GM12878 (cell line): ENCODE measurements at places on chromosomes 11 and 22. TPM values are rescaled to one million over a fixed set of nuclear protein-coding genes. Genes with fewer than 3 reads are reported as not detected.

OR51I1 gene
- not detected in 2 replicates for total RNA-seq

PGA5 gene
- total RNA-seq, result not detected in 2 replicates

UBQLN3 gene
- not detected in 2 replicates for total RNA-seq

APOA5 gene
- total RNA-seq, result 0.15 and 0.35 TPM in 2 replicates

RFPL3 gene
- not detected in 2 replicates for total RNA-seq

RFPL1 gene
- total RNA-seq, result not detected in 2 replicates

GRIK4 gene
- 1.0 and 1.3 TPM in 2 replicates for total RNA-seq

GUCD1 gene
- total RNA-seq, result 126 and 127 TPM in 2 replicates

LRRC56 gene
- 1.7 and 1.9 TPM in 2 replicates for total RNA-seq

TRIOBP gene
- 20.5 and 23.6 TPM in 2 replicates for total RNA-seq

CCDC90B gene
- total RNA-seq, result 28.7 and 33.2 TPM in 2 replicates

GRCh38 chr22:35804421-35804820 is 86.7 kb downstream of the APOL5 start:
- H3K4me1 ChIP-seq, result no peaks in the 10 kb centered on the region
- H3K27me3 ChIP-seq, result no peaks in the 10 kb centered on the region
- no peak overlapping the region for H3K4me3 ChIP-seq
- H3K27ac ChIP-seq, result no peak overlapping the region

- peak overlapping the region; percentile 90 for H3K27ac ChIP-seq
- DNase-seq, result no peak
- peaks cover 21% of the 10 kb centered on the region for H3K4me1 ChIP-seq
- H3K36me3 ChIP-seq, result peaks cover 11% of the 10 kb centered on the region; the same call in 1 of the 2 replicates
- no peaks in the 10 kb centered on the region for H3K27me3 ChIP-seq
Measured at GRCh38 chr11:72102162-72102561, 935 bp downstream of the LAMTOR1 start.

DNA sequence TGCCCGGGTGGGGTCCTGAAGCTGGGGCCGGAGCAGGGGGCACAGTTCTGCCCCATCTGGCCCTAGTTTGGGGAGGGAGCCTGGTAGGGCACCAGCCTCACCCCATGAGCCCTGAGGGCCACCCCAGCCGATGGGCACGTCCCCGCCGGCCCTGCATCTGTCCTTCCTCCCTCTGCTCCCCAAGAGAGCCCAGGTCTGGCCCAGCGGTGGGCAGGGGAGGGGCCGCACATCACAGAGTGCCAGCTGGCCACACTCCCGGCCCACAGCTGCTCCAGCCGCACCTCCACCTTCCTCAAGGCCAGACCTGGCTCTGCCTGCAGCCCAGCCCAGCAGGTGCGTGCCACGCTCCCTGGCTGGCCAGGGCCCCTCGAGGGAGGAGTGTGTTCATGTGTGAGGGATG is 21.6 kb downstream of the BRSK2 start:
- H3K27me3 ChIP-seq, result no peaks in the 10 kb centered on the region
- no peak overlapping the region for H3K27ac ChIP-seq
- no peaks in the 10 kb centered on the region for H3K4me1 ChIP-seq
- no peak overlapping the region for H3K4me3 ChIP-seq
- DNase-seq, result no peak

- H3K36me3 ChIP-seq, result no peaks in the 10 kb centered on the region
- no peaks in the 10 kb centered on the region for H3K27me3 ChIP-seq
- H3K4me1 ChIP-seq, result no peaks in the 10 kb centered on the region
- no peak for DNase-seq
- H3K4me3 ChIP-seq, result no peak overlapping the region
Measured at GRCh38 chr11:77999446-78000030, 5.1 kb upstream of the INTS4 start.

- H3K4me3 ChIP-seq, result no peak overlapping the region
- H3K27me3 ChIP-seq, result no peaks in the 10 kb centered on the region
Measured at GRCh38 chr11:50192743-50193142, 160.1 kb downstream of the OR4C45 start.

- no peak overlapping the region for H3K27ac ChIP-seq
- H3K4me1 ChIP-seq, result peaks cover 6% of the 10 kb centered on the region; the same call in 1 of the 2 replicates
- DNase-seq, result no peak
- no peak overlapping the region for H3K4me3 ChIP-seq
- H3K27me3 ChIP-seq, result no peaks in the 10 kb centered on the region
Measured at GRCh38 chr11:35980686-35981390, 37.0 kb downstream of the LDLRAD3 start.

- peaks cover 5% of the 10 kb centered on the region; the same call in 1 of the 2 replicates for H3K27me3 ChIP-seq
- no peaks in the 10 kb centered on the region for H3K36me3 ChIP-seq
- H3K4me1 ChIP-seq, result peaks cover 10% of the 10 kb centered on the region
- peak overlapping the region; percentile 74; the same call in 1 of the 2 replicates for H3K4me3 ChIP-seq
- DNase-seq, result no peak
Measured at GRCh38 chr11:46242041-46242951, 35.2 kb upstream of the CREB3L1 start.

- H3K4me3 ChIP-seq, result no peak overlapping the region
- no peaks in the 10 kb centered on the region for H3K36me3 ChIP-seq
- H3K27ac ChIP-seq, result no peak overlapping the region
- no peaks in the 10 kb centered on the region for H3K4me1 ChIP-seq
- no peak for DNase-seq
- H3K27me3 ChIP-seq, result no peaks in the 10 kb centered on the region
Measured at GRCh38 chr11:65323813-65324212, 9.1 kb downstream of the CDC42EP2 start.

DNA sequence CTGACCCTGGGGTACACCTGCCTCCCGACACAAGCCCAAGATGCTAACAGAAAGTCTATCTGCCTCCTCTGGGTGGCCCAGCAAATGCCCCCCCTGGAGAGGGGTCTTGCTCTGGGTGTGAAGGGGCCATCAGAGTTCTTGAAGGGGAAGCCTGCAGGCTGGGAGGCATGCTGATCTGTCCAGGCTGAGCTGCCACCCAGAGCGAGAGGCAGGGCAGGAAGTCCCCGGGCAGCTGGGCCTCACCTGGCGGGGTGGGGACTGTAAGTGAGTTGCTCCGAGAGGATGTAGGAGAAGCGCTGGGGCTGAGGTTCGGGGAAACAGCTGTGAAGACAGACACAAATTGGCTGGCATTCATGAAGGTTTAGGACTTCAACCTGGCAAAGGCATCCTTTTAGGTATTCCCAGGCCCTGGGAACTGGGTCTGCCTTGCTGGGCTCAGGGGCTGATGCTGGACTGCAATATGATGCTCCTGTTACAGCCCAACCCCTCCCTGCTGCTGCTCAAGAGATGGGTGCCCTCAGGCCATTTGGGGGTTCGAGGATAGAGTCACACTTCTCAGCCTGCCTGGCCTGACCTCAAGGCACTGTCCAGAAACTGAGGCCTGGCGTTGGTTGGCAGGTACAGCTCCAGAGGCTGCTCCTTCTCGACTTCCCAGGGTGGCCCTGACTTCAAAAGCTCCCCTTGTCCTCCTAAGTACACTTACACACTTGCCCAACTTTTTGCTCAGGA is 60.2 kb upstream of the LYVE1 start:
- no peaks in the 10 kb centered on the region for H3K4me1 ChIP-seq
- H3K27ac ChIP-seq, result no peak overlapping the region
- H3K4me3 ChIP-seq, result no peak overlapping the region
- DNase-seq, result no peak
- H3K27me3 ChIP-seq, result peaks cover 2% of the 10 kb centered on the region
- H3K36me3 ChIP-seq, result no peaks in the 10 kb centered on the region

GRCh38 chr22:23282516-23282915 is 102.2 kb downstream of the BCR start:
- no peak overlapping the region for H3K4me3 ChIP-seq
- peaks cover 11% of the 10 kb centered on the region for H3K4me1 ChIP-seq
- no peak overlapping the region for H3K27ac ChIP-seq
- no peak for DNase-seq
- H3K27me3 ChIP-seq, result no peaks in the 10 kb centered on the region
- H3K36me3 ChIP-seq, result peaks cover 4% of the 10 kb centered on the region; the same call in 1 of the 2 replicates

GRCh38 chr11:119368121-119369034 is 13.1 kb downstream of the USP2 start:
- H3K4me1 ChIP-seq, result no peaks in the 10 kb centered on the region
- no peaks in the 10 kb centered on the region for H3K36me3 ChIP-seq
- DNase-seq, result no peak
- H3K27me3 ChIP-seq, result peaks cover 4% of the 10 kb centered on the region; the same call in 1 of the 2 replicates
- no peak overlapping the region for H3K27ac ChIP-seq
- no peak overlapping the region for H3K4me3 ChIP-seq

DNA sequence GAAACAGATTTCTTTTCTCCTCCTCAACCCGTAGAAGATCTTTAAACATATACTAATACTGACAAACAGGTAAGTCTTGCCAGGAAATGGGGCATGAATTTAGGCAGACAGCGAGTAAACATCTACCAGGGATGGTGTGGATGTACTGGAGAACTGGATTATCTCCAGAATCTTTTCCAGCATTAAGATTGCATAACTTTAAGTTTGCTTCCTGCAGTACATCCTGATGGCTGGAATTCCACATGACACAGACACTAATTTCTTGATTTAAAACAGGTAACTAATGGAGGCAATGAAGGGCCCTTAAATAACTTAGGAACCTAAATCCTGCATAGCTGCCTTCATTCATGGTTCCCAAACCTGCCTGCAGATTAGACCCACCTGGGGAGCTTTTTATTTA is 40.7 kb downstream of the JHY start:
- no peak overlapping the region for H3K27ac ChIP-seq
- no peak overlapping the region for H3K4me3 ChIP-seq
- H3K27me3 ChIP-seq, result no peaks in the 10 kb centered on the region
- H3K4me1 ChIP-seq, result no peaks in the 10 kb centered on the region

DNA sequence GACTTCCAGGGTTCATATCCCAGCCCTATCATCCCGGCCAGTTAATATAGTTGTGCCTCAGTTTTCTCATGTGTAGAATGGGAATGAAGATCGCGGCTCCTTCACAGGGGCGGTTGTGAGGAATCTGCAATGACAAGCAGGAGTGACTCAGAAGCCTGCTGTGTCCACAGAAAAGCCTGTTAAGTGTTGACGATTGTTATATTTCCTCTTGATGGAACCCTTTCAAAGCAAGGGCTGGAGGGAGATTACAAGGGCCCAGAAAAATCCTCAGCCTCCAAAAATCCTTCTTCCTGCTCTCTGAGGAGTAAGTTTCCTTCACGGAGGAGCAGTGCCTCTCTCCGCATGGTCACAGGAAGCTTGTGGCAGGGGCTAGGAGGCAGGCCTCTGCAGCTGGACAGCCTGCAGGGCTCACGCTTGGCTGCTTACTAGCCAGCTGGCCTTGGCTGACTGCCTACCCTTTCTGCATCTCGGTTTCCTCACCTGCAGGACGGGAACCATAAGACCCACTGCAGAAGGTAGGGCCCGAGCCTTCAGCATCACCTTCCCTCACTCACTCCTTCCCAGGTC is 63.4 kb downstream of the CACNG2 start:
- H3K4me1 ChIP-seq, result no peaks in the 10 kb centered on the region
- DNase-seq, result no peak
- no peaks in the 10 kb centered on the region for H3K36me3 ChIP-seq
- H3K27me3 ChIP-seq, result no peaks in the 10 kb centered on the region; the same call in 1 of the 2 replicates

GRCh38 chr22:37202716-37203115 is 9.6 kb downstream of the SSTR3 start:
- H3K27me3 ChIP-seq, result no peaks in the 10 kb centered on the region
- H3K4me3 ChIP-seq, result no peak overlapping the region
- no peak for DNase-seq
- no peak overlapping the region for H3K27ac ChIP-seq

DNA sequence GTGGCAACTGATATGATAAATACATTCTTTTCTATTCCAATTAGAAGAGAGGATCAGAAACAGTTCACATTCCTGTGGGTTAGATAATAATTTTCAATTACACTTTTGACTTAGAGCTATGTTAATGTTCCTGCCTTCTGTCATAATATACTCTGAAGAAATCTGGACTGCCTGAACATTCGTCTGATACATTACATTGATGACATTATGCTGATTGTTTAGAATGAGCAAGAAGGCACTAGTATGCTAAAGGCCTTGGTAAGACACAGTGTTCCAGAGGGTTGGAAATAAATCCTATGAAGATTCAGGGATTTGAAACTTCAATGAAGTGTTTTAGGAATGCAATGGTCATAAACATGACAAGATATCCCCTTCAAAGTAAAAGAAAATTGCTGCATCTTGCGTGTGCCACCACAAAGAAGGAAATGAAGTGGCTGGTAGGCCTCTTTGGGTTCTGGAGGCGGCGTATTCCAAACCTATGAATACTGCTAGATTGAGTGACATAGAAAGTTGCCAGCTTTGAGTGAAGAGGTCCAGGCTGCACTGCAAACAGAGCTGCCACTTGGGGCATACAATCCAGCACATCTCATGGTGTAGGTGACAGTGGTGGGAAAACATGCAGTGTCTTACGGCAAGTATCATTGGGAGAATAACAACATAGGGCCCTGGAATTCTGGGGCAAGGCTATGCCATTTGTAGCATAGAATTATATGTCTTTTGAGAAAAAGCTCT is 21.2 kb upstream of the PDE3B start:
- no peak overlapping the region for H3K4me3 ChIP-seq
- H3K27ac ChIP-seq, result no peak overlapping the region
- no peaks in the 10 kb centered on the region for H3K4me1 ChIP-seq
- no peak for DNase-seq

DNA sequence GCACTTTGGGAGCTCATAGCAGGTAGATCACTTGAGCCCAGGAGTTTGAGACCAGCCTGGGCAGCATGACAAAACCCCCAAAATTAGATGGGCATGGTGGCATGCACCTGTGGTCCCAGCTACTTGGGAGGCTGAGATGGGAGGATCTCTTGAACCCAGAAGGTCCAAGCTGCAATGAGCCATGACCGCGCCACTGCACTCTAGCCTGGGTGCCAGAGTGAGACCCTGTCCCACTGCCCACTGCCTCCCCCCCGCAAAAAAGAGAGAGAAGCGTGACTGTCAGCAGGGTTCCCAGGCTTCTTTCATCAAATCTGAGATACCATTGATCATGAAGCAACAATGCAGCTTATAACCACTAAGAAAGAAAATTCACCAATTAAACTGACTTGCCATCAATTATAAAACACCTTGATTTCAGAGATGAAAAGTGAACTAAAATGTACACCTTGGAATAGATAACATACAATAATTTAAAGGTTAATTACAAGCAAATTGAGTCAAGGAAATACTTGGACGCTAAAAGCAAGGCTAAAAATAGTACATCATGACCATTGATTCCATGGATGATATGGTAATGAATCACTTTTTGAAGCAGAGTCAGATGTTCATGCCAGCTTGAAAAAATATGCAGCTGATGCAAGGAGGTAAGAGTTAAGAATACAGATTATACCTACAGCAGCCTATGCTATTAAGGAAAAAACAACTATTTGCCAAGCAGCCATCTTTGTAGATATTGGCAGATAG is 90.8 kb upstream of the ALKBH3 start:
- no peak for DNase-seq
- H3K36me3 ChIP-seq, result no peaks in the 10 kb centered on the region; the same call in 1 of the 2 replicates
- H3K27me3 ChIP-seq, result no peaks in the 10 kb centered on the region

- H3K4me3 ChIP-seq, result no peak overlapping the region
- DNase-seq, result no peak
Measured at GRCh38 chr11:57646799-57647303, 2.9 kb downstream of the YPEL4 start.

DNA sequence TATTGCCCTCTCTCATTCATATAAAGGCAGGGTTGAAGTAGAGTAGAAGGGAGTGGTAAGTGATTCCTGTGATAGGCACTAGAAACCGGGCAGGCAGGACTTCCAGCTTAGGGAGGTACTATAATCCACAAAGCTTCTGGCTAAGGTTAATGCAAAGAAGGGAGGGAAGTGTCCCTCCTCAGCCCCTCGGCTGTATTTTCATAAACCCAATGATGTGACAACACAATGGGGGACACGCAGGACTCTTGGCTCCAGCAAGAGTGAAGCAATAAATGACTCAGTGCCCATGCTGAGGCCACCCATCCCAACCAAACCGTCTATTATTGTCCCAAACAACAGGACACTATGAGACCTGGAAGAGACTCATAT is 90.7 kb downstream of the ETS1 start:
- H3K4me3 ChIP-seq, result peak overlapping the region; percentile 47
- no peaks in the 10 kb centered on the region for H3K27me3 ChIP-seq
- DNase-seq, result no peak
- peaks cover 71% of the 10 kb centered on the region for H3K4me1 ChIP-seq
- H3K36me3 ChIP-seq, result peaks cover 4% of the 10 kb centered on the region; the same call in 1 of the 2 replicates
- peak overlapping the region; percentile 88 for H3K27ac ChIP-seq
